KBM-7 (cell line): ENCODE measurements at places on chromosomes 12 and 14.

GRCh38 chr14:68611599-68611998 is 181.3 kb downstream of the ZFP36L1 start:
- DNase-seq, result no peak

DNA sequence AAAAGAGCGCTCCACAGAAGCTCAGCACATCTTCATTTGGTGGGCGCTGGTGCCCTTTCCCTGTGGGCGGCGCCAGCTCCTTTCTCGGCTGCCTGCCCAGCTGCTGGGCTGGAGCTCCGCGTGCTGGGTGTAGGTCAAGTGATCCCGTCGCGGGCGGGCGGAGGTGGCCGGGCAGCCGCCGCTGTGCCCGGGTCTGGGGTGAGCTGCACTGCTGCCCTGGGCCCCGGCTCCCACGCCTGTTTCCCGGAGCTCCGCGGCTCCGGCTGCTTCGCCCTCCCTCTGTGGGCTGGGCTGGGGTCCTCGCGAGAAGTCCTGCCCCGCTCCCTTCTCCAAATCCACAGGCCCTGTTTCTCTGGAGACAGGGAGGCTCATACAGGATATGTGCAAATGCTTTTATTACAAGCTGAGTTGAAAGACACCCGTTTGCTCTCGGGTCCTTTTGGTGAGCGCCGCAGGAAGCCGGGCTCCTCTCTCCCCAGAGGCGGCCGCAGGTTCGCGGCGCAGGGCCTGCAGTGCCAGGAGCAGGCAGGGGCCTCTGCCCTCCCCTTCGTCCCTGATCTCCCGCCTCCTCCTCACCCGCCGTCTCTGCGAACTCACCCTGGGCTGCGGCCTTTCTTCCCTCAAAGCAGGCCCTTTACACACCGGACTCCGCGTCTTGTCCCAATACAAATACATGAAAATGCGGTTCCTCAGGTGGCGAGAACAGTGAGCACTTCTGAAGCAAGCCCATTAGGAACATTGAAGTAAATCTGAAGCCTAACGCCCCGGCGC is 67.8 kb upstream of the CAPRIN2 start:
- no peak for DNase-seq

DNA sequence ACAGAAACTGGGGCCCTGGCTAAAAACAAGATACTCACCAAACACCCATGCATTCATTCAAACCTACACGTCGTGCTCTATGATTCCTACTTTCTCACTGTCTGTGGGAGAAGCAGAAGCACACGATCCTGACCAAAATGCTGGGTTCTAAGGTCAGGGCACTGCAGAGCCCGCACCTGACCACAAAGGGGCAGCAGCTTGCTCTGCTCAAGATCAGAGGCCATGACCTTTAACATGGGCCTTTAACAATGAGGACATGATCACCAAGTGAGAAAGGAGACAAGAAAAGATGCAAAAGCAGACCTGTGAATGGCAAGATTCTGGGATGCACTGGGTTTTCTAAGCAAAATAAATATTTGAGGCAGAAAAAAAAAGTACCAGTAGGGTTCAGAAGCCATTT is 40.1 kb upstream of the VPS33A start:
- no peak for DNase-seq

DNA sequence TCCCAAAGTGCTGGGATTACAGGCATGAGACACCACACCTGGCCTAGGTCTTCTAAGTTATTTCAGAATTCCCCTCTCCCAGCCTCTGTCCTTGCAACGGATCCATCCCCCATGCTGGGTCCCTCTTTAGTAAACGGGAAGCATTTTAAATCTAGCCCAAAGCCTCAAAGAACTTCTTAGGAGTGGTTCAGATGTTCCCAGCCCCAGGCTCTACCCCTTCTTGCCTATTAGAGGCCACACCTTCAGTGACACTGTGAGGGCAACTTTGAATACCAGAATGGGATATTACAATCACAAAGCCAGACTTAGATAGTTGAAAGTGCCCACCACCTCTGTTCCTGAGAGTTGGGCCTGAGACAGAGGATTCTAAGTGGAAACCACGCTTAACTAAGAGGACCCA is 18.1 kb upstream of the SPPL3 start:
- DNase-seq, result no peak

DNA sequence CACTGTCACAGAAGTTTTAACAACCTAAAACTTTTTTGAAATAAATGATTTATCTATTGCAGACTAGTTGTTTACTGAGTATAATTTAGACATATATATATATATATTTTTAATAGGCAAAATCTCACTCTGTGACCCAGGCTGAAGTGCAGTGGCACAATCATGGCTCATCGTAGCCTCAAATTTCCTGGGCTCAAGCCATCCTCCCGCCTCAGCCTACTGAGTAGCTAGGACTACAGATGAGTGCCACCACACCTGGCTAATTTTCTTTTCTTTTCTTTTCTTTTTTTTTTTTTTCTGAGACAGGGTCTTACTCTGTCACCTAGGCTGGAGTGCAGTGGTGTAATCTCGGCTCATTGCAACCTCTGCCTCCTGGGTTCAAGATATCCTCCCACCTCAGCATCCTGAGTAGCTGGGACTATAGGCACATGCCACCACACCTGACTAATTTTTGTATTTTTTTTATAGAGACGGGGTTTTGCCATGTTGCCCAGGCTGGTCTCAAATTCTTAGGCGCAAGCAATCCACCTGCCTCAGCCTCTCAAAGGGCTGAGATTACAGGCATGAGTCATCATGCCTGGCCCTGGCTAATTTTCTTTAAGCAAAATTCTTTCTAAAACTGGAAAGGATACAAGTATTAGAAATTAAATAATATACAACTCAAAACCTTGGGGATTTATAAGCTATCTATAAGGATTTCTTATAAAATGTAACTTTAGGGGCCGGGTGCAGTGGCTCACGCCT is 23.1 kb downstream of the EEA1 start:
- DNase-seq, result no peak
